ENCODE measurements at places on chromosomes 4 and X.

- no peak for DNase-seq
Observed at GRCh38 chrX:102892103-102892502, 45.0 kb upstream of the RAB40AL start.

DNA sequence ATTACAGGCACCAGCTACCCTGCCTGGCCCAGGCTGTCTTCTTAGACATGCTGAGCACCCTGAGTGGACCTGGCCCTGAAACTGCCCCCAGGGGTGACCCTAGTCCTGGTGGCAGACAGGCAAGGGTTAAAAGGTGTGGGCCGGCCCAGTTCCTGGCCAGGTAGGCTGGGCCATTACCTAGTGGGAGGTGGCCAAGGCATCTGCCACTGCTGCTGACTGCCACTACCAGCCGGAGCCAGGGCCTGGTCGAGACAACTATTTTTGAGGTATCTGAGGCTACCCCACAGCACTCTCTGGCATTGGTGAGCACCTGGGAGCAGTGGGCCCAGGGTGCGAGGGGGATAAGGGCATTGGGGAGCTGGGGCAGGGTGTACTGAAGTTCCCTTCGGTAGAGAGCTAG lies at the start of gene CCDC120:
TSS of gene CCDC120 (plus strand) at position 206 of the 400 bp plus-strand sequence. CDS start 3,043 bp downstream, outside the sequence.
- no peak for DNase-seq

DNA sequence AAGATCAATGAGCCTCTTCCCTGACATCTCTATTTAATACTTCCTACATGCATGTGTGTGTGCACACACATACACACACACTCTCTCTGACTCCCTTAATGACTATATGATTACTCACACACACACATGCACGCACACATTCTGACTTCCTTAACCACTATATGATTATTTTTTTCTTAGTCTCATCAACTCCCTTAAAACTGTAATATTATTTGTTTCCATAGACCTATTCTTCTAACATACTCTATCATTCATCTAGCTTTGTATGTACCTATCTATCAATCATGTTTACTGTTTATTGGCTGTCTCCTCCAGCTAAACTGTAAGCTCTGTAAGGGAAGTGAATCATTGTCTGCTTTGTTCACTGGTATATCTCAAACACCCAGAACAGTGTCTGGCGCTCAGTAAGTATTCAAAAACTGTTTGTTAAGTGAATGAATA lies 236.6 kb downstream of the RASL11B start:
- no peak for DNase-seq

GRCh38 chr4:39410415-39410814 lies 3.7 kb downstream of the KLB start:
- DNase-seq, result no peak

DNA sequence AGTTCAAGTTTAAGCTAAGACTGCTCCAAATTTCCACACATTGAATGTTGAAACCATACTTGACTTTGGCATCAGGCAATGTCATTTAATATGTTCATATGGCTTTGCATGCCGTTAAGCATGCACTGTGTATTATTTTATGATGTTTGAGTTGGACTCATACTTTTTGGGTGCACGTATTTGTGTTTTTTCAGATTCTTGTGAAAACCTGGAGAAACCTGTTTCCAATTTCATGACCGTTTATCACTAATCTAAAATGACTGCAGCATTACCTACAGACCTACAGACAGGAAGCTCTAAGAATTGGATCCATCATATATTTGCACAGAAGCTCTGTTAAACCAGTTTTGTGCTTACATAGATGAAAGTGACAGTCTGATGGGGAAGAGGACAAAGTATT lies 1093.0 kb upstream of the INTU start:
- no peak for DNase-seq

- no peak for DNase-seq
Observed at GRCh38 chrX:48530736-48531135, 8.8 kb upstream of the TBC1D25 start.

DNA sequence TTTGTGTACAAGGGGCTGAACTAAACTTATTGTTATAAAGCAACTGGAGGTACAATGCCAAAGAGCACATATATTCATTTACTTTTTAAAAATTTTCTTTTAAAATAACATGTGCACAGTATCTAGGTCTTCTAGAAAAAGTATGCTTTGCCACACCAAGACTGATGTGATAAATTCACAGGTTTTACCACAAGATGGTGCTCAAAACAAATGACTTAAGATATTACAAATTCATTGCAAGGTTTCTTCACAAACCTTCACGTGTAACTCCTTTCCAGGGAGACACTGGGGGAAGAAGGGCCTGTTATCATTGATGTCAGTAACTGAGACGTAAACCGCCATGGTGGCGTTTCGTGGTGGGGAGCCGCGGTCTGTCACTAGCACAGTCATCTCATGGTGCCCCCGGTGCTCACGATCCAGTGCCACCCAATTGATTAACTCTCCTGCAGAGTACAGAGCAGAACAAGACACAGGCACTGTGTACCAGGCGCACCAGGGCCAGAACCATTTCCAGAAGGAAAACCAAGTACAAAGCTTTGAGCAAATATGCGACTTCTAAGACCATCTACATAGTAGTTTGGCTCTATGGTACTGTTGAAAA lies 162.2 kb downstream of the DCHS2 start:
- DNase-seq, result no peak

DNA sequence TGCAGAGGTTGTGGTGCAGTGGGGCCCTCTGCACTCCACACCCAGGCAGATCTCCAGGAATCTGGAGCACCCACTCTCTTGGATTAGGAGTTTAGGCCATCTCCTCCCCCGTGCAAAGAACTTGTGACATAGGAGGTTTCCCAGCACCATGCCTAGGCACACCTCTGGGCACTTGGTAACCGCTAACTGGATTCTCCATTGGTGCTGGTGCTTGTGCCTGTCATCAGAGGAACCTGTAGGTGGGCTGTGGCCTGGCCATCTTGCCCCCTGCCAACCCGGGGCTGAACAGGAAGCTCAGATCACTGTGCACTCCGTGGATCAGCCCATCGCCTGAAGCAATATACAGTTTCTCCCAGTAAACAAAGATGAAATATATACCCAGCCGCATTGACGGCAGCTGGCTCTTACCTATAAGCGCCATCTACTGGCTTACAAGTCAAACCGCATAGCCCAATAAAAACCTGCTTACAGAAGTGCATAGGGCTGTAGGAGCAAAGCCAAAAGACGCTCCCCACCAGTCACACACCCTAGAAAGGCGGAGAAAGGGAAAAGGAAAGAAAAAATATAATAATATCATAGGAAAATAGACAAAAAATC lies 19.1 kb upstream of the TEX13B start:
- DNase-seq, result no peak

- DNase-seq, result no peak
Observed at GRCh38 chr4:22502895-22503814, 12.7 kb downstream of the ADGRA3 start.

GRCh38 chrX:42946544-42947194 lies 168.7 kb upstream of the PPP1R2C start:
- no peak for DNase-seq

DNA sequence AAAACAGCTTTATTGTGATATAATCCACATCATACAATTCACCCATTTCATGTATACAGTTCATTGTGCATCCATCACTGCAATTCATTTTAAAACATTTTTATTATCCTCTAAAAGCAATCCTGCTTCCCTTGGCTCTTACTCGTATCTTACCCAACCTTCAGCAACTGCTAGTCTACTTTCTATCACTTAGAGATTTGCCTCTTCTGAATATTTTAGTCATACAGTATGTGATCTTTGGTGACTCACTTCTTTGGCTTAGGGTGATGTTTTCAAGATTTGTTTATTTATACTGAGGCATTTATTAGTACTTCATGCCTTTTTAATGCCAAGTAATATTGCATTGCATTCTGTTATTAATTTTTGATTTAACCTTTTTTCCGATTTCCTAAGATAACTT lies 15.0 kb upstream of the MSMO1 start:
- no peak for DNase-seq

DNA sequence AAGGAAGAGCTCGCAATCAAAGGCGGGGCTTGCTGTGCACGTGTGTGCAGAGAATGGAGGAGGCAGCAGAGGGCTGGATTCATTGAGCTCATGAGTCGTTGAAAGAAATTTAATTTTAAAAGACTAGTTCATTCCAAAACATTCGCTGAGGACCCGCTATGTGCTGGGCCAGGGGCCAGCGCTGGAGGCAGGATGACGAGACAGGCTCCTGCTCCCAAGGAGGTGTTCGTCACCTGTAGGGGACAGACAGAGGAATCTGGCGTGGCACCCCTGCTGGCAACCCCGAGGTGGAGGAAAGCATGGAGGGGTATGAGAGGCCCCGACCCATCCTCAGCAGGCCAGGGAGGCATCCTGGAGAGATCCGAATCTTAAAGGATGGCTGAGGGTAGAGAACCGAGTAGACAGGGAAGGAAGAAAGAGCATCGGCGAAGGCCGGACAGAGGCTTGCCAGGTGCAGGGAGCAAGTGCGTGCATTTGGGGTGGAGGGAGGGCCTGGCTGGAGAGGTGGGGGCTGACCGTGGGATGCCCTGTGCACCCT lies 96.4 kb downstream of the CPZ start:
- no peak for DNase-seq

GRCh38 chr4:144189121-144189520 lies 48.6 kb upstream of the GYPA start:
- no peak for DNase-seq

DNA sequence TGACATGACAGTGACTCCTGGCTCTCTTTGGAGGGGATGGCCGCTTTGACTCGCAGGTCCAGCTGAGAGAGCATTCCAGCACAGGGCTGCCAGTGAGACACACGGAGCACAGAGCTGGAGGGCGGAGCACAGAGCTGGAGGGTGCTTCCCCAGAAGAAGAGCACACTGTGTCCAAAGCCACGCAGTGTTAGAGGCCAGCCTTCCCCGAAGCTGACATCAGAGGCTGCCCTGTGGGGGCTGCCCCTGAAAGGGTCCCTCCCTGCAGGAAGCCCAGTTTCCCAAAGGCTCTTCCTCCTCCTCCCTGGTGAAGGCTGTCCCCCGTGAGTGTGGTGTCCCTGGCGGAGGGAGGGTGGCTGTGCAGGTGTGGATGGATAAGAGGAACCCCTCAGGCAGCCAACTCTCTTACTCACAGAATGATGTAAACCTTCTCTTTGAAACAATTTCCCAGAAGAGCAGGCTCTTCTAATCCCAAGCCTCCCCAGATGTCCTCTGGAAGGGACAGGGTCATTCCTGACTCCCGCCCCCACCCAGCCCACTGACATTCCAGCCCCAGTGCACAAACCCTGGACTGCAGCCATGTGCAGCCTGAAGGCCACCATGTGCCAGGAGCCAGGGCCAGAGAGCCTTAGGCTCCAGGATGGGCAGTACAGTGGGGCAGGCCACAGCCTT lies 53.4 kb downstream of the PSAPL1 start:
- no peak for DNase-seq

DNA sequence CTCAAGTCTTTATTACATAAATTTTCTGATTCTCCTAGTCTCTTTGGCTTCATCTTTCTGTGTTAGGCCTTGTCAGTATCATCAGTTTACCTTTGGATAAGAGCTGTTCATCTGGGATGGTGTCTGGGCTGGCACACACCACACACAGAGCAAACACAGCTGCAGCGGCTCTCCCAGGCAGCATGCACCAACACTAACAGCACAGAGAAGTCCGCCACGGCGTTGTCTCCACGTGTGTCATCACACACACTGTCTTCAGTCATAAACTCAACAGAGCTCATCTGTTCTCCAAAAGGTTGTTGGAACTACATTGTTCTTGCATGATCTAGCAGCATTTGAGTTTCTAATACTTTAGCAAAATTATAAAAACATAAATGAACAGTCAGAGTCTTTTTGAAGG lies 851.9 kb upstream of the FRG1 start:
- DNase-seq, result no peak

- no peak for DNase-seq
Observed at GRCh38 chr4:165308606-165309005, 18.9 kb upstream of the MSMO1 start.

GRCh38 chrX:40013266-40014195 lies 84.2 kb downstream of the BCOR start:
- DNase-seq, result peak; percentile 50

DNA sequence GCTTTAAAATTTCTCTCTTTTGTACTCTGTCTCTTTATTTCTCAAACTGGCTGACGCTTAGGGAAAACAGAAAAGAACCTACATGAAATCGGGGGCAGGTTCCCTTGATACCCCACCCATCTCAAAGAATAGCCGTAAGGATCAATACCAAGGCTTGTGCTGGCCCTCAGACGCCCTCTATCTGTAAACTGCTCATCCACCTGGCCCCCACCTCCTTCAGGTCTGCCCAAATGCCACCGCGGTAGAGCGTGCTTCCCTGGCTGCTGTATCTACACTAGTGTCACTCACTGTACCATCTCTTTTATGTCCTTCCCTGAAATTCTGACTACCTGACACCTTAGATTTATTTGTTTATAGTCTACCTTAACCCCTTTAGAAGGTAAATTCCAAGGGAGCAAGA lies 62.8 kb downstream of the SMIM20 start:
- DNase-seq, result no peak

GRCh38 chr4:86894455-86894854 lies 2.2 kb upstream of the C4orf36 start:
- DNase-seq, result no peak

GRCh38 chr4:113844369-113844768 lies 82.8 kb upstream of the CAMK2D start:
- no peak for DNase-seq

DNA sequence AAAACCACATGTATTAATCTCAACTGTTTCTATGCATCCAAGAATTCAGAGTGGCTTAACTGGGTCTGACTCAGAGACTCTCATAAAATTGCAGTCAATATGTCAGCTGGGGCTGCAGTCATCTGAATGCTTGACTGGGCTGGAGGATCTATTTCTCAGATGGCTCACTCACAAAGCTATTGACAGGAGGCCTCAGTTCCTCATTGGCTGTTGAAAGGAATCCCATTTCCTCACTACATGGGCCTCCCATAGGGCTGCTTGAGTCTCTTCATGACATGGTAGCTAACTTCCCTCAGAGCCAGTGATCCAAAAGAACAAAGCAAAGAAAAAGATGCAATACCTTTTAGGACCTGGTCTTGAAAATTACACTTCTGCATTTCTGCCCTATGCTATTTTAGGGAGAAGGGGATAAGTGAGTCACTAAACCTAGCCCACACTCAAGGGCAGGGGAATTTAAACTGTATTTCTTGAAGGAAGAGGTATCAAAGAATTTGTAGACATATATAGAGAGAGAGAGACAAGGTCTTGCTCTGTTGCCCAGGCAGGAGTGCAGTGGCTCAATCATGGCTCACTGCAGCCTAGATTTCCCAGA lies 9.8 kb downstream of the SCFD2 start:
- no peak for DNase-seq

GRCh38 chrX:66018585-66019309 lies 21.1 kb downstream of the VSIG4 start:
- DNase-seq, result no peak

DNA sequence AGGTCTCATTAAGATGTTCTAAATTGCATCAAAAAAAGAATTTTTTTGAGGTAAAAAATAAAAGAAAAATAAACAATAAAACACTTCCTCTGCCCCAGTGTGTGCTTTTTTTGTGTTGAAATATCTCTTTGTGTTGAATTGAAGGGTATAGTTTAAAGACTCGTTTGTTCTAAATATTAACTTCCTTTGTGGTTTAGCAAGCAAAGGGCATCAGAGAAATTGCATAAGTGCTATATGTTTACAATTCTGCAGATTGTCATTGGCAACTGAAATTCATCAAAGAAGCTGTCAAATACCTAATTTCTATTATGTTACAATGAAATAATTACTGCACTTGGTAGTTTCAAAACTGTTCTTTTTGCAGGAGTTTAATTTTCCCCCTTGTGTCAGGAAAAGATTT lies 260.5 kb downstream of the DKK2 start:
- DNase-seq, result no peak

- DNase-seq, result no peak
Observed at GRCh38 chr4:1413687-1414479, 7.6 kb upstream of the NKX1-1 start.

GRCh38 chrX:17860811-17861488 lies at the start of gene RAI2:
Gene RAI2, minus strand, starts transcription at chrX:17861298. Its CDS starts 59,288 bp downstream, at chrX:17802010.
- DNase-seq, result peak; percentile 9

GRCh38 chrX:29090811-29091210 lies 503.6 kb downstream of the IL1RAPL1 start:
- no peak for DNase-seq
